ENCODE measurements at places on chromosomes 11 and 22. TPM values are rescaled to one million over a fixed set of nuclear protein-coding genes. Genes with fewer than 3 reads are reported as not detected.

- H3K4me1 ChIP-seq, result peaks cover 10% of the 10 kb centered on the region
- no peaks in the 10 kb centered on the region for H3K36me3 ChIP-seq
- H3K27me3 ChIP-seq, result no peaks in the 10 kb centered on the region
- no peak overlapping the region for H3K4me3 ChIP-seq
- no peak for DNase-seq
These were observed 18.5 kb downstream of the PLEKHB1 start for GRCh38 chr11:73664877-73665276.

DNA sequence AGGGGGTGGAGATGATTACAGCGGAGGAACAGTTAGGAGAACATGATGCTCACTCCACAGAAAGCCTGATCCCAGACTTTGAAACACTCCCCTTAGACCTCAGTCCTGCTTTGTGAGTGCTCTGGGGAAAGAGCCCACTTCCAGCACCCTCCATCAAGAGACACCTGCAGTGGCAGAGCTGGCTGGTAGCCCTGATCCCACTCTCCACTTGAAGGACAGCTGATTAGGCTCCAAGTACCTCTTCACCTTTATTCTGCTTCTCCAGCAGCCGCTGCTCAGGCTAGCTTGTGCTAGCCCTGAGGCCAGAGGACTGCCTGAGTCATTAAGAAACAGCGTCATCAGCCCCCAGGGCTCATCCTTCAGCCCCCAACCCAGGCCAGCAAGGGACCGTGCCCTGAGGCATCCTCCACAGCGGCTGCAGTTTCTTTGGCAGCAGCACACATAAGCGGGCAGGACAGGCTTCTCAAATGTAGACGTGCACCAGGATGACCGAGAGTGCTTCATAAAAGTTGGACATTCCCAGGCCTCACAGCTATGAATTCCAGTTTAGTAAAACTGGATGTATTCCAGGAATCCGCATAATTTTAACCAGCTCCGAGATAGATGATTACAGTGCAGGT is 146.0 kb upstream of the TBCEL start:
- no peak overlapping the region for H3K27ac ChIP-seq
- H3K36me3 ChIP-seq, result no peaks in the 10 kb centered on the region
- no peak overlapping the region for H3K4me3 ChIP-seq

DNA sequence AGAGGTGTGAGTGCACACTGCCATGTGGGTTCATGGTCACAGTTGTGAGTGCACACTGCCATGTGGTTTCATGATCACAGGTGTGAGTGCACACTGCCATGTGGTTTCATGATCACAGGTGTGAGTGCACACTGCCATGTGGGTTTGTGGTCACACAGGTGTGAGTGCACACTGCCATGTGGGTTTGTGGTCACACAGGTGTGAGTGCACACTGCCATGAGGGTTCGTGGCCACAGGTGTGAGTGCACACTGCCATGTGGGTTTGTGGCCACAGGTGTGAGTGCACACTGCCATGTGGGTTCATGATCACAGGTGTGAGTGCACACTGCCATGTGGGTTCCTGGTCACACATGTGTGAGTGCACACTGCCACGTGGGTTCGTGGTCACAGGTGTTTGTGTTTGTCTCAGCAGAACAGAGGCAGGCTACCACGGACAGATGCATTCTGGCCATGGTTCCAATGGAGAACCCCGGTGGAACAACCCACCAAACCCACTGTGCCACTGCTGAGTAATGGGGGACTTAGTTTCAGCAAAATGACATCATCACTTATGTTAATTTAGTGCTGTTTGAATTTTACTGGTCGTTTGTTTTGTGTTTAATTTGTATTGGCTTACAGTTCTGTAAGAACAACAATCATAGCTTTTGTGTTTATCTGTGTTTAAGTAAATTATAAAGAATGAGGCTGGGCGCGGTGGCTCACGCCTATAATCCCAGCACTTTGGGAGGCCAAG is 57.2 kb downstream of the RPS6KA4 start:
- H3K4me3 ChIP-seq, result no peak overlapping the region
- no peaks in the 10 kb centered on the region for H3K36me3 ChIP-seq
- no peak for DNase-seq

GRCh38 chr11:118791111-118791960 is at the start of gene DDX6:
DDX6 (minus strand) TSS chr11:118791164; CDS start chr11:118786251, 4,913 bp downstream.
- no peaks in the 10 kb centered on the region for H3K27me3 ChIP-seq
- H3K27ac ChIP-seq, result peak within 1 kb of the TSS; percentile 98
- no peaks in the 10 kb centered on the region for H3K36me3 ChIP-seq
- H3K4me1 ChIP-seq, result peaks cover 7% of the 10 kb centered on the region
- peak within 1 kb of the TSS; percentile 78 for H3K4me3 ChIP-seq

YAP1 gene
- 74.3 TPM for polyA plus RNA-seq

DNA sequence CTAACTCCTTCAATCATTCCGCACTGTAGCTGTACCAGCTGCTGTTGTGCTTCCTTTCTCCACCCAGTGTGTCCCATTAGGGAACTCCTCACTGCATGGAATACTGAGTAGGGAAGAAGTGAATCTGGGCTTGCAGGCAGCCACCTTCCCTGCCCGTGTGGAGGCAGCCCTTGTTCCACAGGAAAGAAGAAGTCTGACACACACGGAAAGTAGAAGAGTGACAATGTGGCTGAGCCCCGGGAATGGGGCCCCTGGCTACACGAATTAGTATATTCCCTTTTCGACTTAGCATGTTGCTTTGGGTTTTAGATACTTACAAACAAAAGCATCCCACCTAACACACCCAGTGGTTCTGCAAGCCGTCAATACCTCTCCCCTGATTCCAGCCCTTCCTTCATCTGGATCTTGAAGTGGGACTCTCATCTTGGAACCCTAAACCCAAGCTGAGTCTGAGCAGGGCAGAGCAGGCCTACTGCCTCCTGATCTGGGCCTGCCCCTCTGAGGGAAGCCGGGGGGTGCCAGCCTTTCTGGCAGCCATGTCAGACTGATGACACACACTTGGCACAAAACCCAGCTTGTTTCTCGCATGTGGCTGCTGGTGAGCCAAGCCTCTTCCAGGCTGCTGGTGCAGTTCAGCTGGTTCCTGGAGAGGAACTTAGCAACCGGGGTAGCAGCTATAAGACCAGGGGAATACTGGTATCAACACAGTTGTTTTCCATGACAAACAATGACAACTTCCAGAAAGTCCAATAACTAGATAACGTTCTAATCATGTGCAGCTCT is 71.6 kb downstream of the C11orf58 start:
- no peak overlapping the region for H3K4me3 ChIP-seq
- H3K27me3 ChIP-seq, result no peaks in the 10 kb centered on the region
- H3K36me3 ChIP-seq, result peaks cover 69% of the 10 kb centered on the region
- no peaks in the 10 kb centered on the region for H3K4me1 ChIP-seq

DNA sequence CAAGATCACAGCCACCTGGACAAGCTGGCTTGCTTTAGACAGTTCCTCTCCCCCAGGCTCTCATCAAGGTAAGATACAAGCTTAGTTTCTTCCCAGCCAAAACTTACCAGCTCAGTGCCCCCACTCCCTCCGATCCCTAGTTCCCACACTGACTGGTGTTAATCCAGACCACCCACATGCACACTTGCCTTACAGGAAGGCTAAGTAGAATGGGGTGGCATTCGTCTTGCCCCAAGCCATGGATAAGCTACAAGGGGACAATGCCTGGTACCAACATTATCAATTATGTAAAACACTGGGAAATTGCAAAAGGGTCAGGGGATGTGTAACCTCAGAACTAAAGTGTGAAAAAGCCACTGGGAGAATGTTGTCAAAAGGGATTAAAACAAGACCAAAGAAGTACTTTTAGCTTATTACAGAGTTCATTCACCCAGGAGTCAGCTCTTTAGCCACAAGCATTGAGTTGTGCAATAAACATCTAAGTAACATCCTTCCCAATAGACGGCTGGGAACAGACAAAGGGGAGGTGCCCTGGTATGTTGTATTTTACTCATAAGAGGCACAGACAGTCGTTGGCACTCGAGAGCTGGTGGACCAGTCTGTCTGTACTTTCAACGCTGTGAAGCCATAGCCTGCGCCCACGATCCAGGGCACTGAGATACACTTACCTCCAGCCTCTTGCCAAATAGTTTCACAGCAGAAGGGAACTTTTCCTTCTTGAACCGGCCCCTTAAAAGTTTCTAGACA is 1.1 kb downstream of the DHCR7 start:
- peaks cover 24% of the 10 kb centered on the region for H3K4me1 ChIP-seq
- DNase-seq, result peak; percentile 64
- peaks cover 34% of the 10 kb centered on the region for H3K36me3 ChIP-seq
- peak overlapping the region; percentile 92 for H3K4me3 ChIP-seq

DNA sequence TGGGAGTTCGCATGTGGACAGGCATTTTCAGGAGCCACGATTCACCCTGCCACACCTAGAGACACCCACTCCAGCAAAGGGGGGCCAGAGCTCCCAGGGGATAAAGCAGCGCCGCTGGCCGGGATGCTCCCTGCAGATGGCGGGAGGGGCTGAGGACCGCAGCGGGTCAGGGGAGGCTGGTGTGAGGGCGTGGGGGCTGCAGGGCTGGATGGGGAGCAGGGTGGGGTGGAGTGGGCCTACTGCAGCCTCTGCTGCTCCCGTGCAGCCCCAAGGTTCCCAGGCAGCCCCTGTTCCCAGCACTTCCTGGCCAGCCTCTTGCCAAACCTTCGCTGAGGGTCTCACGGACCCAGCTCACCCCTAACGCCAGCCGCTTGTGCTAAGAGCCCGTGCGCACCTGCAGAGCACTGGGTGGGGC is 13.0 kb downstream of the MUC5B start:
- DNase-seq, result no peak
- H3K4me3 ChIP-seq, result no peak overlapping the region
